Fibroblast of villous mesenchyme (primary cell): ENCODE measurements at places on chromosomes 2 and 18.

GRCh38 chr2:231270221-231271114 lies 72.0 kb downstream of the ARMC9 start:
- peak; percentile 56 for DNase-seq

DNA sequence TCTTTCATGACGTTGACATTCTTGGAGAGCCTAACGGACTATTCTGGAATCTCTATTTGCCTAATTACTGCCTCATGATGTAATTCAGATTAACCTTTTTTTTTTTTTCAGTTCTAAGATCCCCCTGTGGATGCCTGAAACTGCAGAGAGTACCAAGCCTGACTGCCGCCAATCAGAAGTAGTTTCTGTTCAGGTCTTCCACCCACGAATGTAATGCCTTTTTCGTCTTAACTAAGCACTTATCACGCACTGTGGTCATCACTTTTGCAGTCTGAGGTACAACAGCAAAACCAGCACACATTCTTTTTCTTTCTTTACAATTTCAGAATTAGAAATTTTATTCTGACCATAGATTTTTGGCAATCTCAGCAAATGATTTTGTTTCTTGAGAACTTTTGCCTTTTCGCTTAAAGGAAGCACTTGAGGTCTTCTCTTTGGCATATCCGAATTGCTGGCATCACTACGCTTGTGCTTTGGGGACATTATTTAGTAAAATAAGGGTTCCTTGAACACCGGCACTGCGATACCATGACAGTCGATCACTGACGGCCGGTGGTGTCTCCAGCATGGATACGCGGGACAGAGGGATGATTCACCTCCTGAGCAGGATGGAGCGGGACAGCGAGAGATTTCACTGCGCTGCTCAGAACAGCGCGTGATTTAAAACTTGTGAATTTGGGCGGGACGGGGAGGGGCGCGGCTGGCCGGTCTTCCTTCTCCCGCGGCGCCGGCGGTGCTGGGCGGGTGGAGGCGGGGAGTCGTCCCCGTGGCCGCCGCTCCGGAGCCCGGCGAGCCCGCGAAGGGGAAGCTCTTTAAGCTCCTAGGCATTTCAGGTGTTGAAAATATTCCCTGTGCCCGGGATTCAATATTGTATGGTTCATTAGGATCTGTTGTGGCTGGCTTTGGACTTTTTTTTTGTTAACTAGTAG lies 32.0 kb upstream of the GPR55 start:
- peak; percentile 45 for DNase-seq

GRCh38 chr2:205425102-205425501 lies 257.2 kb upstream of the NRP2 start:
- no peak for DNase-seq

- DNase-seq, result no peak
Observed at GRCh38 chr2:2536416-2537056, 205.5 kb upstream of the MYT1L start.

DNA sequence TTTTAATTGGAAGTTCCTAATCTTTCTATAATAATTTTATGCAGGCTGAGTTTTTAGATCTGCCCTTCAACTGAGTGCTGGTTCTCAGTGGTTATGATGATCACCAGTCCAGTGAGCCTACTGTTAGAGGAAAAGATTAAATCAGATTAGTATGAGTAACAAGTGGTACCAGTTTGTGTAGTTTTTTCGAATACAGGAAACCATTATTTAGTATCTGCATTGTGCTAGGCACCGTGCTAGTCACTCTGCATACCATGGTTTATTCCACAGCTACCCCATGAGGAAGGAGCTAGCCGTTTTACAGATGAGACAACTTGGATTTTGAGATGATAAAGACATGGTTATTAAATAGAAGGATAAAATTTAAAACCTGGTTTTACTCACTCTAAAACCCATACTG lies 6.1 kb downstream of the PSMD1 start:
- DNase-seq, result no peak

DNA sequence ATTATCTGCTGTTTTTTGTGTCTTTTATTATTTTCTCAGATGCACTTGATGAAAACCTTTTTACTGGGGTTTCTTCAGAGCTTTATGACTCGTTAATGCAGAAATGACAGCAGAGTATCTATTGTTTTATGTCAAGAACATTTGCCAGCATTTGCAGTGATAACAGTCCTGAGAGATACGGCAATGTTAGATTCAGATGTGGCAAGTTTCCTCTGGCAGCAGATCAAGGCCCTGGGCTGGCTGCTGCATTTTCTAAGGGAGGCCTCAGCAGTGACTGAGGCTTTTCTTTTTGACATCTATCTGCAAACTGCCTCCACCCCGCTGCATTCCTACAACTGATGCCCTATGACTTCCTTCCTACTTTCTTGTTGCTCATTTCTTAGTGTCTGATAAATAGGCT lies 40.2 kb downstream of the EFEMP1 start:
- DNase-seq, result peak; percentile 77

- no peak for DNase-seq
Observed at GRCh38 chr2:176003958-176004357, 1.9 kb upstream of the LNPK start.

DNA sequence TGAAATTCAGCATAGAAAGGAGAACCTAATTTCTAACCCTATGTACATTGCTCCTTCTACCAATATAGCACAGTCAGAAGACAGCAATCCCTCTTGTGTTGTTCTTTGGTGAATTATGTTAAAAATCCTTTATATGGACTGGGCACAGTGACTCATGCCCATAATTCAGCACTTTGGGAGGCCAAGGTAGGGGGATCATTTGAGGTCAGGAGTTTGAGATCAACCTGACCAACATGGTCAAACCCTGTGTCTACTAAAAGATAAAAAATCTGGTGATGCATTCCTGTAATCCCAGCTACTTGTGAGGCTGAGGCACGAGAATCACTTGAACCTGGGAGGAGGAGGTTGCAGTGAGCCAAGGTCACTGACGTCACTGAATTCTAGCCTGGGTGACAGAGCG lies 195.6 kb downstream of the TMX3 start:
- no peak for DNase-seq

DNA sequence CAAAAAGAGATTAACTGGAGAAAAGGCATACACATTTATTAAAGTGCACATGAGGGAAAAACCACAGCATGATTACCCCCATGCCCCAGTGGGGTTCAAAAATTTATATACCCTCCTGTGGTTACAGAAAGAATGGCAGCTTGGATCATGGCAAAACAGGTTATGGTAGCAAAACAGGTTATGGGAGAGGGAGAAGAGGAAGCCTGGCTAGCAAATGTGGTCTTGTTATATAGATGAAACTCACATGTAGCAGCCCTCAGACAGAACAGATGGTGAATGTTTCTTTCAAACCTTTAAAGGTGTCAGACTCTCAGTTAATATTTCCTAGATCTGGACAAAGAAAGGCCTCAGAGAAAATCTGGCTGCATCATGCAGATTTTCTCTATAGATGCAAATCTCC lies 178.2 kb upstream of the ZC3H15 start:
- no peak for DNase-seq

DNA sequence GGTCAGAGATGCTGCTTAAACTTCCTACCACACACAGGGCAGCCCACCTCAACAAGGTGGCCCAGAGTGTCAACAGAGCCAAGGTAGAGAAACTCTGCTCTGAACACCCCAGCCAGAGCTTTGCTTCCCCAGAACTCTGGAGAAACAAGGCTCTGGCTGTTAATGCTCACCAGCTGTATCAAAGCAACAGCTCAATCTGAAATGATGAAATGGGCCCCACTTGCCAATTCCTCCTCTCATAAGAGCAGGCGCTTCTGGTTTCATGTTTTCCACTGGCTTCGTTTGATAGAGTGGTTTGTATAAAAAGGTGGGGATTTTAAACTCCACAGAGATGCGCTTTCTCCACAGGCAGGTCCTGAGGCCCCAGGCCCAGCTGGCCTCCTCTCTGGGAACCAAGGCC lies 60.9 kb upstream of the TFCP2L1 start:
- no peak for DNase-seq

DNA sequence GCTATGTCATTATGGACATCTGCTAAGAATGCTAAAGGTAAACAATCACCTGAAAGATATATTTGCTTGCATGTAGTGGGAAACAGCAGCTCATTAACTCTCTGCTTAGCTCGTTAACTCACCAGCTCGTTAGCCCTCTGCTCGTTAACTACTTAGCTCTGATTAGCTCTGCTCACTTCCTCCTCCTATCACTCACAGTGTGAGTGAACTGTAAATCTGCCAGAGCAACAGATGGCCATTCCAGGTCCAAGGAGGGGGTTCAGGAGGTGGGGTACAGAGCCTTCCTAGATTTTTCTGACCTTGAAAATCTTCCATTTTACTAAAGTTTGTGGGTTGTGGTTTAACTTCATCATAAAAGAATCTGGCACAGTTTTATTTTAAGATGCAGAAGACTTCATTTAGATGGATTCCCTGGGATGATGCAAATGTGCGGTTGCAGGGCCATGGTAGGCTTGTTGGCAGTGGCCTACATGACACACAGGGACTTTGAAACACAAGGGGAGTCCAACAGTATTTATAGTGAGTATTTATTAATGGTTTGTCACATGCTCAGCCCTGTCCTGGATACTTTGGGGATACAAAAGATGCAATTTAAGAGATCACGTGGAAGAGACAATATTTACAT lies 1633.7 kb upstream of the CELF4 start:
- DNase-seq, result no peak

- no peak for DNase-seq
Observed at GRCh38 chr2:201933792-201934237, 99.8 kb upstream of the FZD7 start.
